NCI-H1105 (cell line): ENCODE measurements at places on chromosomes 4 and X.

DNA sequence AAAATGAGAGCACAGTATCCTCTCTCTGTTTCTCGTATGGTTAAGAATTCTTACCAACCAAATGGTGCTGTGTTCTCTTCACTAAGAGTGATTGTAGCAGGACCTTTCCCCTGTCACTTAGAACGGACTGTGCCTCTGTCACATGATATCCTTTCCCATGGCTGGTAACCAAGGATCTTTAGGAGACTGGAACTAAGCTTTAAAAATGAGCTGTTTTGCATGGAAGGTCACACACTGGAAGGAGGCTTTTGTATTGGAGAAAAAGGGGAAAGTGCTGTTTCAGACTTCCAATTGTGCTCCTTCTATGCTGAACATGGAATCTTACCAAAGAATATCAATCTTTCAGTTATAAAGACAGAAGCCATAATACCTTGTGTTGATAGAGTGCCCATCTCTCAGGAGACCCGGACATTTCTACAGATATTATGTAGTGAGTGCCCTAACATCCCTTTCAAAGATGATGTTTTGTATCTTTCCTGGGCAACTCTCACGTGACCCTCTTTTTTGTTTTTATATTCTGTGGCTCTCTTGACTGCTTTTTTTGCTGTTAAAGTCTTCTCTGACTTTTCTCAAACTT is 148.6 kb downstream of the SLC4A4 start:
- no peak for DNase-seq

DNA sequence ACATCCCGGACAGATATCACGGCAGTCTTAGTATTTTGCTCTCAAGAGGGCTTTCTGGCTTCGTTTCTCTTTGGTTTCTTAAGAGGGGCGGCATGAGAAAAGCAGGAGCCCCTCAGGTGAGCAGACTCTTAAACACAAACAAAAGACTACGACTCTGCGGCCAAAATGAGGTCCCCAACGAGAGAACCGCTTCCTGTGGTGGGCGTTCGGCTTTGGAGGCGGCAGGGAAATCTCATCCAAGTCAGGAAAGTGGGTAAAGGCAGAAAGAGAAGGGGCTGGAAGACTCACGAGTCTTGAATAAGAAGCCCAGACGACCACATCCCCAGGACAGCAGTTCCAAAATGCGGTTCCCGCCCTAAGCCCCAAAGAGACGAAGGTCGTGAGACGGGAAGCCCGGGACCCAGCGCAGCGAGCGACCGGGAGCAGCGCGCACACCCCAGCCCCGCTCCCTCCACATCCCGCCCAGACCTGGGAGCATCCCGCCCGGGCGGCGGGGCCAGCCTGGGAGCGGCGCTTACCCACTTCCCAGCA is 409 bp downstream of the UGDH start:
- DNase-seq: no peak

DNA sequence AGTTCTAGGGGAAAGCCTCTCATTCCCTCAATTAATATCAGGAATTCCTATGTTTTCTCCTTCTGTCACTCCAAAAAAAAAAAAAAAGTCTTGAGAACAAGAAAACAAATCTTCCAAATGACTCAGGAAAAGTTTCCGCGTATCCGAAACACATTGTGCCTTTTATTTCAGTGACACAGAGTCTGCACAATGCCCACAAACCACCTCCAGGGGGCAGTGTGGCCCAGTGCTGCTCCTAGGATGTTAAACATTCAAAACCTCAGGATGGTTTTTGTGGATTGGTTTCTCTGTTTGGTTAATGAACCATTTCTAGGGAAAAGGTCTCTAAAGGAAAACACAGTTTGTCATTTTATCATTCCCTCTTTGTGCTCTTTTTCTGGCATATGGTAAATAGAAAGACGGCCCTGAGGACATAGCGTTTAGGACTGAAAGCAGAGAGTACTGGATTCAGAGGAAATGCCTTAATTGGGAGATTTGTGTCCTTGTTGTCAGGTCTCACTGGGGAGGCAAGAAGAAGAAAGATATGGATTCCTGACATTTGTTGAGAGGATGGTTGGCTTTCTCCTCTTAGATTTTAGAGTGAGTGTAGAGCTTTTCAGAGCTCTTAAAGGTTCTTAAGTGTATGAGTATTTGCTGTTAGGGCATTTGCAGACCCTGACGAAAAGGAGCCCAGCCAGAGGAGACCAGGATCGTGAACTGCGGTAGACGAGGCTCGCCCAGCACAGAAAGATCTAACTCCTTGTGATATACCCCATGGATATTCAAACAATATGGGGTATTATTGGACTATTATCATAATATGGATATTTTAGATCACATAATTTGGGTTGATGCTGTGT is 65.7 kb upstream of the MAP9 start:
- peak; percentile 23 for DNase-seq

GRCh38 chrX:126448681-126449080 is 103.9 kb downstream of the DCAF12L1 start:
- no peak for DNase-seq

GRCh38 chrX:24148535-24149350 is 786 bp upstream of the ZFX start:
- no peak for DNase-seq

DNA sequence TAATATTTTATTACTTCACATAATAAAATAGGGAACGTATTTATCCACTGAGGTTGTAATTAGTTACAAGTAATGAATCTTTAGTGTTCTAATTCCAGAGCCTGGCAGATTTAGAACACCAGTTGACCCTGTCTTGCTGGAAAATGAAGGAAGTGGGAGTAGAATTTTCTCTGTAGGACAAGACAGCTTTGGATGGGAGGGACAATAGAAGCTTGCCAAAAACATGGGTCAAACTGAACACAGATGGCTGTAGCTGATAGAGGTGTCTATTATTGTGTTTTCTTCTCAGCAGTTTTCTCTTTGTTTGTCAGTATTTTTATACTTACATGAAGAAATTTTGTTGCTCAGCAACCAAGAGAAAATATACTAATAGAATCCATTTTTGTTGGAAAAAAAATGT is 20.2 kb downstream of the FAT4 start:
- no peak for DNase-seq

DNA sequence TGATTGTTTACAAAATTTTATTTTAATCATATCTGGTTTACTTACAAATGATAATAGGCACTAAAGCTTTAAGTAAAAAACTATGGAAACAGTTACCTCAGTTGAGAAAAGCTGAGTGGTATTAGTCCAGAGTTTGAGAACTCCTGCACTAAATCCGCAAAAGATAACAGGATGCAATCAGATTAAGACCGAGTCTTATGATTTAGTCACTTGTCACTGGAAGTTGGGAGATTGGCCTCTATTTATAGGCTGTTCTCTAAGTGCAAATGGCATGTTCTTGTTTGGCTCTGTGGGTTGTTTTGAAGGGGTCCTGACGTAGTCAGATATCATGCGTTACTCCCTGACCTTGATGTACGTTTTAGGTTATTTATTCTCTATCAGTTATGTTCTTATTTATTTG is 6.3 kb downstream of the GPAT3 start:
- no peak for DNase-seq

- peak; percentile 21 for DNase-seq
These were observed 49.7 kb upstream of the KLHL8 start for GRCh38 chr4:87270144-87270543.

DNA sequence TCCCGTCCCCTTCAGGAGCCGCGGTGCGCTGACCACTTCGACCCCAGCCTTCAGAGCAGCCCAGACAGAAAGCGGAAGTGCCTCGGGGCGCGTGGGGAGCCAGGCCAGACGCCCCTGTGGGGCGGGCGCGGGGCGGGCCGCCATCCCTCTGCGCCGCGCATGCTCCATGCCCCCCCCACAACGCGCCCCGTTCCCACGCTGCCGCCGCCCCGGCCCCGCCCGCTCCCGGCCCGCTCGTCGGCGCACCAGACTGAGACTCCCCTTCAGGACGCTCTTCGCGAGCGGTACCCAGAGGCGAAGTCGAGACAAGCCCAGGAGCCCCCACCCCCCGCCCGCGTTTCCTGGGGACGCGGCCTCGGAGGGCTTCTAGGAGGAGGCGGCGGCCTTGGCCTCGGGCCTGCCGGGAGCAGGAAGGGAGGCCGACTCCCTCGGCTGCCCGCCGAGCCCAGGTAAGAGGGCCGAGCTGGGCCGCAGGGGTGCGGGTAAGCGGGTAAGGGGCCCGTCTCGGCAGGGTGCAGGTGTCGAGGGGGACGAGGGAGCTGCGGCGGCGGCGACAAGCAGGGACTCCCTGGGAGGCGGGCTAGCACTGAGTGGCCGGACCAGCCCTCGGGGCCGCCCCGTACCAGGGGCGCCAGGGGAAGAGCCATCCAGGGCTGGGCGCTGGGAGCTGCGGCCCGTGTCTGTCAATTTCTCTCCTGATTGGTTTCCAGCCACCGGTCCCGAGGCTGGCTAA is at the start of gene ZFP92:
Gene ZFP92, plus strand, starts transcription at position 218 of the 733 bp plus-strand sequence. CDS start 6,851 bp downstream, outside the sequence.
- DNase-seq: no peak

- DNase-seq: no peak
These were observed 502.3 kb upstream of the DIAPH2 start for GRCh38 chrX:96182366-96182765.

DNA sequence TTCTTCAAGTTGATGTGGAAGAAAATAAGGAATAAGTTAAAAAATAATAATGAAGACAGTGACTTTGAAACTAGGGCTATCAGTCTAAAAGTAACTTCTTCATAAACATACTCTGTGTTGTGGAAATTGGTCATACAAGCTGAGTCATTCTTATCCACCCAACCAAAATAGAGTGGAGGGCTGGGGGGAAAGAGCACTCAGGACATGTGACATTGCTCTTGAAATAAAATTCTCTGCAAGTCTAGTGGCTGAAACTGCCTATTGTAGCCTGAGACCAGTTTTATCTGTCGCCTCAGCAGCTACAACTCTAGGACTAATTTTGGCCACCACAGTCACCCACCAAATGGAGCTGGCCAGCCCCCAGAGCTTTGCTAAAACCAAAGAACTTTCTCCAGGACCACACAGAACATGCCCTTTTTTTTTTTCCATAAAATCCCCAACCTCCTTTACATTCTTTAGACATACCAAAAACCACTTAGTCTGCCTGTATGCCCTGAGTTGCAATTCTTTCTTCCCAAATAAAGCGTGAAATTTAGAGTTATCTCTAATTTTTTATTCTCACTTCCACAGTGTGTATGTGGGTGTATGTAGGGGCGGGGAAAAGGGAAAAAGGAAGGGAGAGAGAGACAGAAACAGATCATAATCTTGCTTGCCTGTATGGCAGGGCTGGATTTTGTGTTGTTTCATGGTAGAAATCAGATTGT is 23.0 kb upstream of the SLC25A4 start:
- DNase-seq: no peak

DNA sequence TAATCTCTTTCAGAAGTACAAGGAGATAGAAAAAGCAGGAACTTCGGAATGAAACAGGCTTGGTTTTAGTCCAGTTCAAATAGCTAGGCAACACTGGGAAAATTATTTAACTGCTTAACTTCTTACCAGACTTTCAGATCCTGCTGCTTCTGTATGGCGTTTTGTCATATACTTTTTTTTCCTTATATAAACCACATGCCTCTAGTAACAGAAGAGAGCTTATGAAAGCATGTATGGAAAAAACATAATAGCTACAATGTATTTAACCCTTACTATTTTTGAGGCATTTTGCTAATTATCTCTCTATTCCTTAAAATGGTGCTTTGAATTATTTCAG is 439.6 kb downstream of the INPP4B start:
- DNase-seq: no peak

DNA sequence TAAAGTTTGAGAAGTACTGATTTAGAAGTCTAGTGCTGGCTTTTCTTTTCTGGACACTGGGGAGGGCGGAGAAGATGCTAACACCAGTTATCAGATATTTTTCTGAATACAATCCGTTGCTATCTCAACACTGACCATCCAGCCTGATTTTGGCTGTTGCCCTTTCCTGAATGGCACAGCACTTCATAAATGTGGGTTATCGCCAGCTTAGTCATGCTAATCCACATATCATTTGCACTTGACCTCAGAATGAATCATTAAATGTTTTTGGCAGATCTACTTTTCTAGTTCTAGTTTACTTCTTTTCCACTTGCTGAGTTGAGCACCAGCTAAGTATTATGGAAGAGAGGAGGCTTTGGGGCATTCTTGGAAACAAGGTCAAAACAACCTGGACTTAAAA is 60.8 kb upstream of the ESX1 start:
- no peak for DNase-seq

- no peak for DNase-seq
These were observed 56.7 kb downstream of the IGFBP7 start for GRCh38 chr4:57053508-57053907.

DNA sequence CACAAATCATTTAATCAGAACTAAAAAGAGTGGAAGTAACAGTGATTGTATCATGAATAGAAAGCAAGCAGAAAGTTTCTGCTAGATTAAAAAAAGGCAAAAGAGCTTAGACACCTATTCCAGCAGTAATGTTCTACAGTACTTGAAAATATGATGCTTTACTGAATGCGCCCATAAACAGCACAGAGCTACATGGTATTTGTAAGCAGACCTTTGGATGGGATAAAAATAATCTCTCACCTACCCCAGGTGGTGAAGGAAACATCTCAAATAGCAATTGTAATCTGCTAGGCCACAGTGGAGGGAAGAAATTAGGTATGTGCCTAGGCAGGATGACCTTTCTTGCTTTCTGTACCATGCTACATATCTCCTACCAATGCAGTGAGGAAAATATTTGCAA is 280.9 kb upstream of the PRKX start:
- no peak for DNase-seq

- DNase-seq: no peak
These were observed 114.6 kb downstream of the ARHGAP10 start for GRCh38 chr4:147846318-147847155.

- DNase-seq: no peak
These were observed 116.9 kb upstream of the GALNT7 start for GRCh38 chr4:173051716-173052115.

- DNase-seq: no peak
These were observed 712.9 kb upstream of the LCORL start for GRCh38 chr4:18734405-18734804.

GRCh38 chrX:132563976-132564375 is 75.1 kb upstream of the MBNL3 start:
- DNase-seq: no peak

DNA sequence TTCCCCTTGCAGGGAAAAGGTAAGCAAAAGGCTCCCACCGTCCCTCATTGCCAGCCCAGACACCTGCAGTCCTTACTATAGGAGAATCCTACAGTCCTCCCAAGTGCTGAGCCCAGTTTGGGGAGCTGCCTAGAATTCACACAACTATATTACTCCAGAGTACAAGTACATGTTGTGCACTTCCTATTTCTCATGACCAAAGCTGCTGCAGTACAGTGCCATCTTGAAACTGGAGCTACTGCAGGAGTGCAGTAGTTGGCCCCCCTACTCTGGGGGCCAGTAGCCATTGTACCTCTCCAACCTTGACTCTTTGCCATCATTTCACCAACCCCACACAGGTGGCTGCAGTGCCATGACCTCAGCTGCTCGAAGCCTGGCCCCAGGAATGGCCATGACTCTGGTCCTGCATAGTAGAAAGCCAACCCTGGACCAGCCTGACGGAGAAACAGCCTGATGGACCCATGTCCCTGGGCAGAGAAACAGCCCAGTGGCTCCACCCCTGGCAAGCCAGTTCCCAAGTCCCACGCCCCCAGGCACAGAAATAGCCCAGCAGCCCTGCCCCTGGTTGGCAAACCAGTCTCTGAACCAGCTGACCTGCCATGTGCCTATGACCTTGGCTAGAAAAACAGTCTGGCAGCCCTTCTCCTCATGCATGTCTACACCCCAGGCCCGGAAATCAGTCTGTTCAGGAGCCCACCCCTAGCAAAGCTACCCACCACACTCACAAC is 51.9 kb downstream of the PHKA1 start:
- DNase-seq: no peak
